ENCODE measurements at places on chromosomes 2 and 18. TPM values are rescaled to one million over a fixed set of nuclear protein-coding genes. Genes with fewer than 3 reads are reported as not detected.

DNA sequence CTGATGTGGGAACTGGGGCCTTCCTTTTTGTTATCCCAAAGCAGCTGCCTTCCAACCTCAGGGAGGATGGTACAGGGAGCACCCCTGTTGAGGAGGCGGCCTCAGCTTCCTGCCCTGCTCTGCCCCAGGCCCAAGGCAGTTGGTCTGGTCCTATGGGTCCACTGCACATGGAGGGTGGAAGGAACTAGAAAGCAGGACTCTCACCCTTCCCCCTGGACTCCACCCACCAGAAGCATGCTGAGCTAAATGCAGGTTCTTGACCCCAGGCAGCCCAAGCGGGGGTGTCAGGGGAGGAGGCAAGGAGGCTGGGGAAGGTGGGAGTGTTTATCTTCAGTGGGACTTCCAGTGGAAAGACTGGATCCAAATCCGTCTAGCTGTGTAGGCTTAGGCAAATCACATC lies 158.5 kb downstream of the SMAD2 start:
- no peak for DNase-seq

DNA sequence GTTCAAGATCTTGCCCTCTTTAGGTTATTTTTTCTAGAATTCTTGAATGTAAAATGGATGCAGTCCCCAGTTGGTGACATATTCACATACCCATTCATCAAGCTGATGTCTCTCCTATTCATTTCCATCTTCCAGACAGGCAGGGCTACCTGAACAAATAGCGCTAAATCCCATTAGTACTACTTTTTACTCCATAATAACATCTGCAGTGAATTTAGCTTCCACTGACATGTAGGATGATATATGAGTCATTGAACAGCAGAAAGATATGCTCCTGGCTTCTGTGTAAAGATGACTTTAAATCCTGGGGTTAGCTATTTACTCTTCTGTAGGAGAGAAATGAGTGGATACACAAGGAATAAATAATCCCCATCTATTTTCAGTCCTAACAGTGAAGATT lies 194.7 kb downstream of the RND3 start:
- no peak for DNase-seq

GRCh38 chr2:7116511-7116910 lies 199.3 kb downstream of the RNF144A start:
- no peak for DNase-seq

GRCh38 chr2:37812414-37812813 lies 112.7 kb upstream of the RMDN2 start:
- no peak for DNase-seq

DNA sequence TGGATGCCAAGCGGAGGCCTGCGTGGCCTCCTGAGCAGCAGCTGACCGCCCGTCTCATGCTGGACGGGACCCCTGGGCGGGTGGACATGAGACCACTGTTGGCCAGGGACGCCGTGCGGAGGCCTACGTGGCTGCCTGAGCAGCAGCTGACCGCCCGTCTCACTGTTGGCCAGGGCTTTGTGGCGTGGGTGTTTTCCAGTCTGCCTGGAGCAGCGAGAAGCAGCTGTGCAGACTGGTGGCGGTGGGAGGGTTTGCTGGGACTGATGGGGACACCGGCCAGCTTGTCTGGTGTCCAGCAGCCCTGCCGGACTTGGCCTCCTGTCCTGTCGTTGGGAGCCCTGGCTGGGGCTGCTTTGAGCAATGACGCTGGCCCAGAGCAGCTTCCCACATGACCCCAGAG lies 5.8 kb upstream of the D2HGDH start:
- DNase-seq: peak; percentile 76

DNA sequence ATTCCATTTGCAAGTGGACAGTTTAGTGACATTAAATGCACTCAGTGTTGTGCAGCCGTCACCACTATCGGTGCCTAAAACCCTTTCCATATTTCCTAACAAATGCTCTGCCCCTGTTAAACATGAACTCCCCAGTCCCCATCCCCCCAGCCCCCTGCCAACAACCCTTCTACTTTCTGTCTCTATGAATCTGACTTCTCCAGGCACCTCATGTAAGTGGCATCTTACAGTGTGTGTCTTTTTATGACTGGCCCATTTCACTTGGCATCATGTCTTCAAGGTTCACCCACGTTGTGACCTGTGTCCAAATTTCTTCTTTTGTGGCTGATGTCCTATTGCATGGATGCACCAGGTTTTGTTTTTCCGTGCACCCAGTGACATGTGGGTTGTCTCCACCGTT lies 140.9 kb upstream of the GPC1 start:
- no peak for DNase-seq

- no peak for DNase-seq
Measured at GRCh38 chr2:26086155-26086637, 52.3 kb downstream of the RAB10 start.

DNA sequence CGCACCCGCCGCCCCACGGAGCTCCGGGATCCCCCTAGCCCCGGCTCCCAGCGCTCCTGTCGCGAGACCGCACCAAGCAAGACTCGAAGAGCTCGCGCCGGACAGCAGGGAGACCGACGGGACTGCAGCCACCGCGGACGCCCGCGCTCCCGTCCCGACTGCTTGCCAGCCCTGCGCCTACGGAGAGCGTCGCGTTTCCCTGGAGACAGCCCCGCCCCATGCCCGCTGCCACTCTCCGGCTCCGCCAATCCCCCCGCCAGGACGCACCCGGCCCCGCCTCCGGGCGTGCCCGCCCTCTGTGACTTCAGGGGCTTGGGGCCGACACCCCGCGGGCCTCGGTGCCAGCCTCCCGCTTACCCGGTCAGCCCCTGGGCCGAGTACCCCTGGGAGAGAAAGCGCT lies at the start of gene ANKMY1:
ANKMY1 (minus strand) TSS at position 181 of the 400 bp plus-strand sequence. CDS start 653 bp downstream, outside the sequence.
- DNase-seq: no peak

DNA sequence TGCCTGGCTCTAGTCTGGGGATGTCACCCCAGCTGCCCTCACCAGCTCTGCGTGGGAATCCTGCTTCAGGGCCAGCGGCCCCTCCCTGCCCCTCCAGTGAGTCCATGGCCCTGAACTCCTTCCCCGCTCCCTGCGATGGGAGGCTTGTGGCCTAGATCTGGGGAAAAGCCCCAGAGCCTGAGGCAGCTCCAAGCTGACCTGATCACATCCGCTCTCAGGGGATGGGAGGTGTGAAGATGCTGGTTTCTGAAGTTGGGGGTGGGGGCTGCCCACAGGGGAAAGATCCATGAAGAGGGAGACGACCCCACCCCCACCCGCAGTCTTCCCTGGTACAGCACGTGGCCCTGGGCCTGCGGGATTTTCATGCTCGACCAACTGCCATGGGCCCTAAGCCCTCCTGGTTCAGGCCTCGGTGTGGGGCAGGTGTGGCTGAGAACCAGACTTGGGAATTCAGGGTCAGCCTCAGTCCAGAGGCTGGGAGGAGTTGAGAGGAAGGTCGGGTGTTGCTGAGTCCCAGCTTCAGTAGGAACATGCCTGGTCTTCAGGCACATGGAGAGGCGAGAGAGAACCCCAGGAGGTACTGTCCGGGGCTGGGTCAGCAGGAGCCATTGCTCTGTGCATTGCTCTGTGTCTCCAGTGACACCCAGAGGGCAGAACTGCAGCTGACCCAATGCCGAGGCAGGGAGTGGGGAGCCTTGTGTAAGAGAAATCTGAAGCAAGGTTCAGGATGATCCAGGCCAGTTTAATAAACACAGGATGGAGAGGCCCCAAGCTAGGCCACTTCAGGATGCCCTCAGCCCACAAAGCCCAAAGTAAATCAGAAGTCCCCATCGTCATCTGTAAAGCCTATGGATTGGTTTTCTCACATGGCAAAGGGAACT lies 115.1 kb downstream of the CAPN13 start:
- no peak for DNase-seq

GRCh38 chr2:42792087-42792582 lies 248 bp downstream of the HAAO start:
- no peak for DNase-seq

- no peak for DNase-seq
Measured at GRCh38 chr2:201871471-201871870, 65.1 kb downstream of the CDK15 start.

- no peak for DNase-seq
Measured at GRCh38 chr2:86068136-86068588, 37.5 kb downstream of the POLR1A start.

DNA sequence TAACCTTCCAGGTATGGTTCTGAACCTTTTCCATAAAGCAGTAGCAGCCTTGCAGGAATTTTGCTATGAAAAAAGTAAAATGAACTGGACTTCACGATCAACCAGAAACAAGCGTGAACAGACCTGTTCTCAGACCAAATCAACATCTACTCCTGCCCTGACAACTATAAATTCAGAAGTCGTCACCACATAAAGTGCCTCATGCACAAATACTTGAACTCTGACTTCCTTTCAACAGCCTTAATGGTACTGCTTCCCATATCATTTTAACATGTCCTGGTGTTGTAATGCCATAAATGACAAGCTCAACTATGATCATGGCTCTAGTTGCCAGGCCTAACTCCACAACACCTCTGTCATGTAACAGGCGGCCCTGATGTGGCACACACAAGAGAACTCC lies 262.4 kb downstream of the MTX2 start:
- no peak for DNase-seq

Gene FBLN7
- total RNA-seq: 0.43 TPM

Gene TNFAIP6
- total RNA-seq: 13.6 TPM

Gene POTEI
- total RNA-seq: not detected

Measured in ascending aorta (tissue), 2 donors.